Right hindlimb (tissue), 1 donor: ENCODE measurements at places on chromosomes 1 and 21.
A peak's percentile ranks its signal among the peaks of the same experiment; 100 is the strongest.

- peak; percentile 66 for DNase-seq
These were observed 1.7 kb downstream of the TFF3 start for GRCh38 chr21:42313501-42313969.

DNA sequence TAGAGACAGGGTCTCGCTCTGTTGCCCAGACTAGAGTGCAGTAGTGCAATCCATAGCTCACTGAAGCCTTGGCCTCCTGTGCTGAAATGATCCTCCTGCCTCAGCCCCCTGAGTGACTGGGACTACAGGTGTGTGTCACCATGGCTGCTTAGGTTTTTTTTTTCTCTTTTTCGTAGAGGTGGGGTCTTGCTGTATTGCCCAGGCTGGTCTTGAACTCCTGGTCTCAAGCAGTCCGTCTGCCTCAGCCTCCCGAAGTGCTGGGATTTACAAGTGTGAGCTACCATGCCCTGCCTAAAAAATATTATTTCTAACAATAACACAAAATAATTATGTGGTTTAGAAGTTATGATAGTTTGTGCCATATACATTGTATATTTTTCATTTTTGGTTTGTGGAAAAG, 9.9 kb downstream of the CAMTA1 start:
- DNase-seq: no peak

DNA sequence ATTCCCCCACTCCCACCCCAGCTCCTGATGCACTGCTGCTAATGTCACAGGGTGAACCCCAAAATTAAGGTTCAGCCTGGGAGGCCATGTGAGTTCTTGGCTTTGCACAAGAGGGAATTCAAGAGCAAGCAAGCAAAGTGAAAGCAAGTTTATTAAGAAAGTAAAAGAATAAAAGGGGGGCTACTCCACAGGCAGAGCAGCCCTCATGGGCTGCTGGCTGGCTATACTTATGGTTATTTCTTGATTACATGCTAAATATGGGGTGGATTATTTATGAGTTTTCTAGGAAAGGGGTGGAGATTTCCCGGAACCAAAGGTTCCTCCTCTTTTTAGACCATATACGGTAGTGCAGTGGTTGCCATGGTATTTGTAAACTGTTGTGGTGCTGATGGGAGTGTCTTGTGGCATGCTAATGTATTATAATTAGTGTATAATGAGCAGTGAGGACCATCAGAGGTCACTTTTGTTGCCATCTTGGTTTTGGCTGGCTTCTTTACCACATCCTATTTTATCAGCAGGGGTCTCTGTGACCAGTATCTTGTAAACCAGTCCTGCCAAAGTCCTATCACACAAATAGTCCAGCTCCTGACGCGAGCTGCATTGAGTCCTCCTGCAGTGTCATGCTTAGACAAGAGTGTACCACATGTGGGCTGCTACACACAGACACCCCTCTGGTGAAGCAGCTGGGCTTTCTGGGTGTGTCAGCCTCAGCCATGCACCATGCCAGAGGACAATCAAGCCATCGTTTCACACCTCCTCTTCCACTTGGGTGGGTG, 46.4 kb upstream of the CSF1 start:
- DNase-seq: peak; percentile 58

GRCh38 chr1:116693759-116694480, 26.4 kb upstream of the IGSF3 start:
- DNase-seq: no peak

GRCh38 chr1:12539320-12539704, 78.7 kb downstream of the DHRS3 start:
- no peak for DNase-seq

DNA sequence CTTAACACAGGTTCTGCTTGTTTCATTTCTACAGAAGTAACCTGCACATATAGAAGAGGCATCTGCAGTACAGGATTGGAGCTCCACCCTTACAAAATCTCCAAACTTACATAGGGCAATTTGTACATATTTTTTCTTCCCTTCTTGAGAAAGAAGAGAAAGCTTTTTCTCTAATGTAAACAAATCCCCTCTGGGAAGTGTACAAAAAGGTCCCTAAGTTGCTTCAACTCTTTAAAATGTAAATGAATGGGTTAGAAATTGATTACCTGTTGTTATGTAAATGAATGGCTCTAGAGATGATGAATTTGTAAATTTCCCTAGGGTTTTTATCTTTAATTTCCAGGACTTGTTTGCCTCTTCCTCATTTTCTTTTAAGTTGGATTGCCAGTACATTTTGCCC, 1183.7 kb downstream of the MRPL39 start:
- no peak for DNase-seq

GRCh38 chr21:43930074-43930847, 65.2 kb downstream of the AGPAT3 start:
- no peak for DNase-seq

DNA sequence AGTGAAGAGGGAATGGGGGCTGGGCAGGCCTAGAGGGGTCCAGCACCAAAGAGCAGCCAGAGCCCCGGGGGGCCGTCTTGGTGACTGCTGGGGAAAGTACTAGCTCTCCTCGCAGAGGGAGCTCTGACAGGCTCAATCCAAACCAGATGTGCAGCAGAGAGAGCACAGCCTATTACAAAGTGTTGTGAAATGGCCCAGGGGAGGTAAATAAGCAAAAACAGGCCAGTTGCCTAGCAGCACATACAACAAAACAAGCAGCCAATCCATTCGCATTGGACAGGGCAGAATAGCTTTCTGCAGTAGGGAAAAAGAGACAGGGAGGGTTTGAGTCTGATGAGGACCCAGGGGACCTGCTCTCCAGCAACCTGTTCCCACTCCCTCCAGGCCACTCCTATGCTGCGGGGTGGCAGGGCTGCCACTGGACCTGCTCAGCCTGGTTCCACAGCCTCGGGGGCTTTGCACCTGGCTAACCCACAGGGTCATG, 239.6 kb upstream of the FGGY start:
- peak; percentile 90 for DNase-seq

GRCh38 chr1:3161176-3161840, 92.3 kb downstream of the PRDM16 start:
- no peak for DNase-seq

DNA sequence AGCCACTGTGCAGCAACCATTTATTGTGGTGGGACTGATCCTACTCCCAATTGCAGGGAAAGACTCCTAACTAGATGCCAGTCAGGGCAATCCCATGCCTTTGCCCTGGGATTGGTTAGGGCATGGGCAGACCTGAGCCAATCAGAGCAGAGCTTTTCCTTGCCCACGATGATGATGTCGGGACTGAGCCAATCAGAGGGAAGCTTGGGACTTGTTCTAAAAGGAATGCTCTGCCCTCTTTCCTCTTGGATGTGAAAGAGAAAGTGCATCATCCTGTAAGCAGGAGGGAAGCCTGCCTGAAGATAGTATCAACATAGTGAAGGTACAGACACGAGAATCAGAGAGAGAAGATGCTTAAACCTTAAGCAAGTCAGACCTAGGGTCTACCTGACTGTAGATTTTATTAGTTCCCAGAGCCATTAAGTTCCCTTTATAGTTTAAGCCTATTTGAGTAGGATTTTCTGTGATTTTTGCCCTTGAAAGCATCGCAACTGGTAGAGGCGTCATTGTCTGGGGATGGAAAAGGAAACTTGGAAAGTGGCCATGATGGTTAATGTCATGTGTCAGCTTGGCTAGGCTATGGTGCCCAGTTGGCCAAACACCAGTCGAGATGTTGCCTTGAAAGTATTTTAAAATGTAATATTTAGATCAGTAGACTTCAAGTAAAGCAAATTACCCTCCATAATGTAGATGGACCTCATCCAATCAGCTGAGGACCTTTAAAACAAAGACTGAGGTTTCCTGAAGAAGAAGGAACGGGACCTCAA, 19.9 kb downstream of the IRF2BP2 start:
- no peak for DNase-seq

- DNase-seq: no peak
These were observed 704.5 kb upstream of the B3GALT2 start for GRCh38 chr1:193890935-193891334.

DNA sequence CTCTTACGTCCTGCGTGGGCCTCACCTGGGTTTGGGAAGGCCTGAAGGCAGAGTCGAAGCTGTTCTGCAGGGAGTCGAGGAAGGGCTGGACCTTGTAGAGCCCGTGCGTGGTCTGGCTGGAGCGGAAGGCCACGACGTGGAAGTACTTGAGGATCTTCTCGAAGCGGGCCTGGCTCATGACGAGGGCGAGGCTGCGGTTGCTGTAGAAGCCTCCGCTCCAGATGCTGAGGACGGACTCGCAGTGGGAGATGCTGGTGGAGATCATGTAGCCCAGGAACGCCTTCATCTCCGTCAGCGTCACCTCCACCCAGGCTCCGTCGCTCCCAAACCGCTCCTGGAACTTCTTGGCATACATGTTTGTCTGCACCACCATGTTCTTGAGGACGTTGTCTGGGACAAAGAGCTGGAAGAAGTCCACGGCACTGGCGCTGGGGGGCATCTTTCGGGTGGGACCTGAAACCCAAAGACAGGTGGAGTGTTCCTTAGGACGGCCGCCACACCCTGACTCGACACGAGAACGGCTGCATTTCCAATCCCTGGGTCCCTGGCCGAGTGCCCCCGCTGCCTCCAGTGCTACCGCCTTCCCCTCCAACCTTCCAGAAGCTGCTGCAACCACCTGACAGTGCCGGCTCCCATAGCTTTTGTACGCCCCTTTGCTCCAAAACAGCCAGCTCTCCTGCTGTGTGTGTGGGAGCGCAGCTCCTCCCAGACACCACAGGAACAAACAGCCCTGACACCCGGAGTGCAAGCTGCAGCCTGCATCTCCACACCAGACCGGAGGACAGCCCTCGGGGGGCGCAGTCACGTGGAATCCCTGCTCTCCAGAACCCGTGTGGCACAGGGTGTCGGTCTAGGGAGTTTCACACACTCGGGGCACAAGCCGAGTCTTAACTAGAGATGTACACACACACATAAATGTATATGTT, 69.0 kb downstream of the PGBD5 start:
- no peak for DNase-seq

- no peak for DNase-seq
These were observed 179.7 kb upstream of the ST6GALNAC5 start for GRCh38 chr1:76687307-76688175.

DNA sequence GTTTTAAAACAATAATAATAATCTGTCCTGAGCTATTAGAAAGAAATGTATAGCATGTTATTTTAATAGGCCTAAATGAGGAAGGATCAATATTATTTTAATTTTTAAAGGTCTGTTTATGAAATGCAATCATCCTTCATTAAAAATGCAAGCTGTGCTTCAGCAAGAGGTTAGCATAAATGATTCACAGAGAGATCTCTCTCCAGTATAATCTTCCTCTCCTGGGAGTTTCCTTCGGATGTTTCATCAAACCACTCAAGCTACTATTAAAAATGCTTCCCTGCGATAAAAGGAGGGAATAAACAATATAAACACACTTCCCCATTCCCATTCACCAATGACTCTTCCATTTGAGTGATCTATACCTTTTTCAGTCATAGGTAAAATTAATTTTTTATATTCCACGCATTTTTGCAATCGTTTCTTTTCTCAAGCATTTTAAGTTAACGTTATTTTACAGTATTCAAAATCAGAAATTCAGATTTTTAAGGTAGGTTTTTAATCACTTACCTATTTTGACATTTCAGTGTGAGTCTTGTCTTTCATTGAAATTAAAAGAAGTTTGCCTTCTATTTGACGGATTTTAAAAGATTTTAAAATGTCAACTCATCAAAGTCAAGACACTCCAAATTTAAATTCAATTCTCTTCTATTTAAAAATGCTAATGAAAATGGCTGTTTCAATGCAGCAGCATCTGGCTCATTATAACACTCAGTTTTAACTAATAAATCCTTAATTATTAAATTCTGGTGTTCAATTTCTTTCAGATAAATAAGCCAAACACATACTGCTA, 64.3 kb downstream of the RERE start:
- DNase-seq: no peak

GRCh38 chr1:2789164-2789985, 12.1 kb downstream of the TTC34 start:
- DNase-seq: peak; percentile 10

GRCh38 chr1:117942293-117942692, 12.8 kb downstream of the WDR3 start:
- no peak for DNase-seq

- DNase-seq: no peak
These were observed 22.4 kb upstream of the POU3F1 start for GRCh38 chr1:38068980-38069340.

- DNase-seq: no peak
These were observed 203.2 kb downstream of the SDCCAG8 start for GRCh38 chr1:243459059-243459458.

DNA sequence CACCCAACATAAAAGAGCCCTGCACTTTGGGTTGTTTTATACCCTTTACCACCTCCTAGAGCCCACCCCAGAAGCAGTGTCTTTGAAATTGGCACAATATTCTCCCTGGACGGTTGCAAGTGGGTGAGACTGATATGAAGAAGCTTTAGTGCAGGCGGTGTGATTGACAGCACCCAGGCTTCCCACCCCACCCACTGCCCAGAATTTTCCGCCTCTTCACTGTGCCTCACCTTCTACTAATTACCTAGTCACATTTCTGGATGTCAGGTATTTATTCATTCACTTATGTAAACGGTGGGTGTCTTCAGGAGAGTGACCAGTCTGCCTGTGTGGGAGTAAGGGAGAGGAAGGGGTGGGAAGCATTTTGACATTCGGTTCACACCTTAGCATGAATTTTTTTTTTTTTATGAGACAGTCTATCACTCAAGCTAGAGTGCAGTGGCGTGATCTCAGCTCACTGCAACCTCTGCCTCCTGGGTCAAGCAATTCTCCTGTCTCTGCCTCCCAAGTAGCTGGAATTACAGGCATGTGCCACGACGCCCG, 1.7 kb upstream of the FAM89A start:
- DNase-seq: no peak

DNA sequence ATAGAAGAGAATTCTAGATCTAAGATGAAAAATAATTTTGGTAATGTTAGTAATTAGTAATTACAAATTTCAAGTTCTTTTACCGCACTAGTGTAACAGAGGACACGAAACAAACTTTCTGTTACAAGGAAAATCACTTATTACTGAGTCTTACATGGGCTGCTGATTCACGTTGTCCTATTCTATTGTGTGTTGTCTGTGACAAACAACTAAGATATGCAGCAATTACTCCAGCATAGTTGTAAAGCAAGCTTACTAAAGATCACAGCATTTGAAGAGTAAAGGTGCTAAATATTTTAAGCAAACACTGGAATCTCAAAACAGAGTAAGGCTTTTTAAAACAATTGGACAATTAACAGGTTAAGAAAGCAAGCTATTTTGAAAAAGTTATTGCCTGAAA, 502.3 kb downstream of the KCNT2 start:
- no peak for DNase-seq

DNA sequence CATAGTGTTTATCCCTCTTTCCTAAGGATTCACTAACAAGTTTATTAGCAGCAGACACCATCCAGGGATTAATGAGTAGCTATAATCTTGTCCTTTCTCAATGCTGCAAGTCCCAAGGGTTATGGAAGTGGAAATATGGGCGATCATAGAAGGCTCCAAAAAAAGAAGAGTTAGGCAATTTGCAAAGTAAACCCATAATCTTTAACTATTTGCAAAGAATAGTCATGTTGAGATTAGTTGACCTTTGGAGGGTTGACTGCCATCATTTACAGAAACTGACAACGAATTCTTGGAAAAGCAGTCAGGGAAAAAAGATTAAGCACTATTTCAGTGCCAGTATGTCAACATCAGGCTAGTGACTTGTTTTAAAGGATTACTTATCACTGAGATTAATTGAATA, 169.9 kb downstream of the KCNT2 start:
- DNase-seq: no peak

GRCh38 chr1:164769486-164770130, 210.6 kb downstream of the PBX1 start:
- no peak for DNase-seq
